ENCODE measurements at places on chromosomes 12 and 14. TPM values are rescaled to one million over a fixed set of nuclear protein-coding genes. Genes with fewer than 3 reads are reported as not detected.

The KRT6C gene
- 257 TPM for total RNA-seq

- DNase-seq = no peak
- H3K27me3 ChIP-seq = no peaks in the 10 kb centered on the region
- no peak overlapping the region for H3K27ac ChIP-seq
- H3K36me3 ChIP-seq = no peaks in the 10 kb centered on the region
Measured at GRCh38 chr14:91348845-91349465, 68.7 kb downstream of the CCDC88C start.

DNA sequence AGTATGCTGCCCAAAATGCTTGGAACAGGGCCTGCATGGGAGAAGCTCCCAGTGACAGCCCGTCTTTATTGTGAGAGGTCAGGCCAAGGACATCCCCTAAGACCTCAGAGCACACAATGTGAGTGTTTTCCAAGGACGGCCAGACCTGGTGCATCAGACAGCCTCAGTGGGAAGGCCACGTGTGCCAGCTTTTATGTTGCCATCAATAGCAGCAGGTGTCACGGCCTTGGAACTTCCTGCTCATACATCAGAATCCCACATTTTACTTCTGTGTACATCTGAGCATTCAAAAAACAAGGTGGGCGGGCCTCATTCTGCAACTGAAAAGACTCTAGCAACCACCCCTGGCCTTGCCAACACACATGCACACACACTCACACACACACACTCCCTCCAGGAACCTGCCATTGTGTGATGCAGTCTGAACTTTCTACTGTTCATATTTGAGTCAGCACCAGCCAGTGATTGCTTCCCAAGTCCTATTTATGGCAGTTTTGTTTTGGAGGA lies 753.1 kb upstream of the TBX3 start:
- H3K27ac ChIP-seq = no peak overlapping the region
- no peaks in the 10 kb centered on the region for H3K27me3 ChIP-seq
- no peaks in the 10 kb centered on the region for H3K4me1 ChIP-seq
- DNase-seq = no peak

The CLEC6A gene
- not detected for total RNA-seq

DNA sequence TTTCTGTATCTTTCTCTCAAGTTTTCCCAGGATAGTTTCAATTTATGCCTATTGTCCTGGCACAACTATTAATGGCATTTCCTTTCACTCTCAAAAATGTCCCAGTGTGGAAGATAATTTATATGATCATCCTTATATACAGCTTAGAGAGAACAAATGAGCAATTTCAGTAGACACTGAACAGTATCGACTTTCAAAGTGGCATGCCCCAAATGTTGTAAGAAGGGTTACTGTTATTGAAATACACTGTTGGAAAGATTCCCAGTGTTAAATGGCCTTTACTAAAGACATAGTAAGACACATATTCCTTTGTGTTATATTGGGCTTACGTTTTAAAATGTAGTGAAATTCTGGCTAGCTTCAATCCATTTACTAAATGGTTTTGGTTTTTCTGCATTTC lies 202.3 kb upstream of the CDKN3 start:
- DNase-seq = no peak
- no peaks in the 10 kb centered on the region for H3K27me3 ChIP-seq
- peaks cover 6% of the 10 kb centered on the region for H3K4me1 ChIP-seq
- no peaks in the 10 kb centered on the region for H3K36me3 ChIP-seq

DNA sequence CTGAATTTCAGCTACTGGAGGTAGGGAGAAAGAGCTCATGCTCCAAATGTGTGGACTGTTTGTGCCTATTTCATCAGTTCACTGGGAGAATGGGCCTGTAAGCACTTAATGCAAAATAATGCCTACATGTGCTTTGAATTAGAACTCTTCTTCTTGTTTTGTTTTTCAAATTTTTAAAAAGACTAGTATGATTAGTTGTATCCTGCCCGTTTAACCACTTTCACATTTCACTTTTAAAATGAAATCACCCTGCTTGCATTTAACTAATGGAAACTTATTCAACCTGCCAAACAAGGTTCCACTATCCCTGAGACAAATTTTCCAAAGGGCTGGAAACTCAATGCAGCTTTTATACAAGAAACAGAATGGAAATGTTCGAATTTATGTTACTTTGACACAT lies 79.7 kb downstream of the SAMD4A start:
- DNase-seq = no peak
- H3K4me3 ChIP-seq = no peak overlapping the region
- peaks cover 31% of the 10 kb centered on the region for H3K4me1 ChIP-seq

The TMCC3 gene
- 11.5 TPM for total RNA-seq

DNA sequence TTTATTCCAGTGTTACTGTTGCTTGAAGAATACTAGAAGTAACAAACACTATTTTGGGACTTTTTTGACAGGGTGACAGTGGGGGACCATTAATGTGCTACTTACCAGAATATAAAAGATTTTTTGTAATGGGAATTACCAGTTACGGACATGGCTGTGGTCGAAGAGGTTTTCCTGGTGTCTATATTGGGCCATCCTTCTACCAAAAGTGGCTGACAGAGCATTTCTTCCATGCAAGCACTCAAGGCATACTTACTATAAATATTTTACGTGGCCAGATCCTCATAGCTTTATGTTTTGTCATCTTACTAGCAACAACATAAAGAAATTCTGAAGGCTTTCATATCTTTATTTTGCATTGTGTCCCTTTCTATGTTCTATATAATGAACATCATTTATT lies 44.5 kb downstream of the TMPRSS12 start:
- no peaks in the 10 kb centered on the region for H3K27me3 ChIP-seq
- DNase-seq = no peak
- no peak overlapping the region for H3K4me3 ChIP-seq
- no peak overlapping the region for H3K27ac ChIP-seq

DNA sequence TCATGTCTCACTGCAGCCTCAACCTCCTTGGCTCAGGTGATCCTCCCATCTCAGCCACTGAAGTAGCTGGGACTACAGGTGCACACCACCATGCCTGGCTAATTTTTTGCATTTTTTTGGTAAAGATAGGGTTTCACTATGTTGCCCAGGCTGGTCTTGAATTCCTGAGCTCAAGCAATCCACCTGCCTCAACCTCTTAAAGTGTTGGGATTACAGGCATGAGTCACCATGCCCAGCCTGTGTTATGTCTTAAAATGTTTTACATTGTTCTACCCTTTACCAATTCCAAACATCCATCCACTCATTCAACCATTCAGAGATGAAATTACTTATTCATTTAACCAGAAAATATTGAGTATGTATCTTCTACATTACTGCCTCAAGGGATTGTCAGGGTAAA lies 111.6 kb upstream of the BTG1 start:
- H3K4me3 ChIP-seq = no peak overlapping the region
- H3K27me3 ChIP-seq = no peaks in the 10 kb centered on the region
- no peaks in the 10 kb centered on the region for H3K36me3 ChIP-seq
- no peak overlapping the region for H3K27ac ChIP-seq

DNA sequence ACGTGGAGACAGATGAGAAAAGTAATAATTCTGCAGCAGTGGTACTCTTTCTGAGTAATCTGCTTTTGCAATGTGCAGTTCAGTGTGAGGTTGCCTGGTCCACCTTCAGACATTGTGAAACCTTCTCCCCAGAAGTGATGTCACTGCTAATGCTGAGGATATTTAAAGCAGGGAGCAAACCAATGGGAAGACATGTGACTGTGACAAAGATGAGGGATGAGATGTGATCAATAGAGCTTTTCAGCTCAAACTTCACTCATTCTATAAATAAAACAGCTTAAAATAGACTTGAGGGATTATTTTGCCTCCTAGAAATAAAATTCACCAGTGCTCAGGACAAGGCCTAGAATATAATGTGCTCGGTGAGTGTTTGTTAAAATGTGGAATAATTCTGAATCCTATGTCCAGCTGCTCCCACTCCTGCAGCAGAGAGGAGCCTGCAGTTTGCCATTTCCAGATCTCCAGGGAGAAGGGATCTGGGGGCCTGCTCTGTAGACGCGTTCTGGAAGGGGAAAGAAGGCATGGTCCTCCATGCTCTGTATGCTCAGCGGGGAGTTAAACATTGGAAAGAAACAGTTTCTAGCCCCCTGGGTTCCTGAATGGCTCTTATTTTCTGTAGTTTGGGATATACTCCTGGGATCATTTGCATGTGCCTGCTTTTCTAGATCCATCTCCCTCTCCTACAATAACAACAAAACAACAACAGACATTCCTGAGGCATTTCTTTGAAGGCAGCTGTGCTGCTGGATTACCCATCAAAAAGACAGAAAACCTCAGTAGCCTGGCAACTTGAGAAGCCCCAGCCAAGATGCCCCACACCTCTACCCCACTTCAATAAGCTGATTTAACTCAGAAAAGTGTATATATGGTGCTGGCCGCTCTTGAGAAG lies 8.9 kb downstream of the SLC7A8 start:
- no peaks in the 10 kb centered on the region for H3K27me3 ChIP-seq
- H3K36me3 ChIP-seq = no peaks in the 10 kb centered on the region
- peak overlapping the region; percentile 69 for H3K27ac ChIP-seq
- peaks cover 58% of the 10 kb centered on the region for H3K4me1 ChIP-seq

DNA sequence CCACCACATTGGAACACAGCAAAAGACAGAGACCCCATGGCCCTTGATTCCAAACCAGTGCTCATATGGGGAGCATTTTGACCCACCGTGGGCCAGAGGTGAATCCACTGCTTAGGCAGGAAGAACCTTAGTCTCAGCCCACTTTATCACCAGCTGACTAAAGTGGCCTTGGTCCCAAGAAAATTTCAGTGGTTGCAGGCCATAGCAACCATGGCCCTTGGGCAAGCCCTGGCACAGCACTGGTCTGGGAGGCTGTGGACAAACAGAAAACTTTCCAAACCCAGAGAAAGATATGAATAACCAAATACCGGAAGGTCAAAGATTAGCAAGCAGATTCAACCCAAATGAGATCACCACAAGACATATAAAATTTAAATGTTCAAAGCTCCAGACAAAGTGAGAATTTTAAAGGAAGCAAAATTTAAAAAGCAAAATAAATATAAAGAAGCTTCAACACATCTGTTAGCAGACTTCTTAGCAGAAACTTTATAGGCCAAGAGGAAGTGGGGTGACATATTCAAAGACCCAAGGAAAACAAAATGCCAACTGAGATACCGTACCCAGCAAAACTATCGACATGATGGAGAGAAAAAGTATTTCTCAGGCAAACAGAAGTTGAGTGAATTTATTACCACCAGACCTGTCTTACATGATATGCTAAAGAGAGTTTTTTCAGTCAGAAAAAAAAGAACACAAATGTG lies 7.8 kb downstream of the KLRK1 start:
- H3K27me3 ChIP-seq = no peaks in the 10 kb centered on the region
- H3K4me1 ChIP-seq = no peaks in the 10 kb centered on the region
- DNase-seq = no peak
- H3K27ac ChIP-seq = no peak overlapping the region
- no peak overlapping the region for H3K4me3 ChIP-seq

GRCh38 chr12:89448951-89449371 lies 75.6 kb downstream of the GALNT4 start:
- peaks cover 11% of the 10 kb centered on the region for H3K4me1 ChIP-seq
- H3K27me3 ChIP-seq = no peaks in the 10 kb centered on the region
- no peak overlapping the region for H3K27ac ChIP-seq
- H3K36me3 ChIP-seq = no peaks in the 10 kb centered on the region
- DNase-seq = no peak
- no peak overlapping the region for H3K4me3 ChIP-seq

DNA sequence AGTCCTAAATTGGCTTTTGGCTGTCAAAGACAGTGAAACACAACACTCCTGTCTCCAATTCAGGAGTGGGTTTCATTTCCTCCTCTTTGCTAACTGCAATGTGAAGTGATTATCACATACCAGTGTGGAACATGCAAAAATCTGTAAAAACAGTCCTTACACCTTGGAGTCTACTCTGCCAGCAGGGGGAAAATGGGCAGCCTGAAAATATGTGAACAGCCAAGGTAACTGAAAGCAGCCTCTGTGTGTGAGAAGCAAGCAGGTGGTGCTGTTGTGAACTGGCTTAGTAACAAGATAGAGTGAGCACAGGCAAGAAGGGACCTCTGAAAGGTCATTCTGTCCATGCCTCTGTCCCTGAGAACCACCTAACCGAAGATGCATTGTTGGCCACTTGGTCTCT lies 6.0 kb downstream of the PRMT8 start:
- peaks cover 6% of the 10 kb centered on the region for H3K4me1 ChIP-seq
- H3K4me3 ChIP-seq = no peak overlapping the region
- no peaks in the 10 kb centered on the region for H3K36me3 ChIP-seq
- peaks cover 8% of the 10 kb centered on the region for H3K27me3 ChIP-seq
- DNase-seq = no peak
- no peak overlapping the region for H3K27ac ChIP-seq

DNA sequence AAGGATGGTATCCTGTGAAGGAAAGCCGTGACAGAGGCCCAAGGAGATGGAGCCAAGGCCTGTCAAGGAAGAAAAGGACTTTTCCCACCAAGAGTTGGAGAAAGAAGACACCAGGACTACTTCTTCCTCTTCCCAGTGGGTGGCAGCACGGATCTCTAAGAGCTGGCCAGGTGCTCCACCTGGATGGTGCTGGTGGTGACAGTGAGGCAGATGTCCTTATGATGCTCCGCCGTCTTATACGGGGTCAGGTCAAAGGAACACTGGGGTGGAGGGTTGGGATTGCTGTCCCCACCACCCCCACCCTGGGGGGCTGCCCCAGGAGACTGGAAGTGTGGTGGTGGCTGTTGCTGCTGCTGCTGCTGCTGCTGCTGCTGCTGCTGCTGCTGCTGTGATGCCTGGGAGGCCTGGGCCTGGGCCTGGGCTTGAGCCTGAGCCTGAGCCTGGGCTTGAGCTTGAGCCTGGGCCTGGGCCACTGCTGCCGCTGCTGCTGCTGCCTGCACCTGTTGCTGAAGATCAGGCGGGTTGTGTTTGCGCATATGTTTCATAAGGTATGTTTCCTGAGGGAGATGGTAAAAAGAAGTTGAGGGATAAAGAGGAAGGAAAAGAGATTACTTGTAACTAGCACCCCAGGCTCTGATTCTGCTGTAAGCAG lies 4.8 kb upstream of the ING4 start:
- no peak for DNase-seq
- no peaks in the 10 kb centered on the region for H3K36me3 ChIP-seq
- no peaks in the 10 kb centered on the region for H3K27me3 ChIP-seq
- H3K4me1 ChIP-seq = no peaks in the 10 kb centered on the region
- H3K27ac ChIP-seq = no peak overlapping the region

GRCh38 chr14:72611506-72611905 lies 282.4 kb downstream of the DPF3 start:
- H3K36me3 ChIP-seq = no peaks in the 10 kb centered on the region
- no peak overlapping the region for H3K27ac ChIP-seq
- DNase-seq = peak; percentile 56
- H3K4me3 ChIP-seq = no peak overlapping the region
- H3K27me3 ChIP-seq = no peaks in the 10 kb centered on the region

The CARMIL3 gene
- 1.2 TPM for total RNA-seq

The ESRRB gene
- total RNA-seq = 0.74 TPM

DNA sequence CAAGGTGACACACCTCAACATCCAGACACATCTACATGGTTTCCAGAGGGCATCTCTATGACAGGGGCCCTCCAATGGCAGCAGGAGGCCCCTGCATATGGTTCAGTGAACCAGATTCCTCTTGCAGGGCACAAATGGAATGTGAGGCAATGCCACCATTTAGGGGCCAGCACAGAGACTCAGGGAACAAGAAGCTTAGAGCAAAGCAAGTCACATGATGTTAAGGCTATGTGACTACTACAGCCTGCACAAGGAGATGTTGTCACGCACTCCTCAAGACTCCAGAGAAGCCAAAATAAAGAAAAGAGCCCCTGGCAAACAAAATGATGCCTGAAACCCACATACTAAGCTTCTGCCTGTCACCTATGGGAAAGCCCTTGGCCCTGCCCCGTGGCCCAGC lies 95.2 kb downstream of the RBM19 start:
- no peaks in the 10 kb centered on the region for H3K27me3 ChIP-seq
- no peak for DNase-seq
- no peak overlapping the region for H3K27ac ChIP-seq
- H3K4me1 ChIP-seq = peaks cover 14% of the 10 kb centered on the region

- no peaks in the 10 kb centered on the region for H3K4me1 ChIP-seq
- DNase-seq = no peak
- H3K4me3 ChIP-seq = no peak overlapping the region
Measured at GRCh38 chr12:113770389-113770865, 195.7 kb downstream of the RBM19 start.

Measured in vagina (tissue), 2 donors.